Iris pigment epithelial cell (primary cell): ENCODE measurements at places on chromosomes 2 and 18.

- no peak for DNase-seq
These were observed 259.2 kb downstream of the CELF4 start for GRCh38 chr18:37306432-37306831.

DNA sequence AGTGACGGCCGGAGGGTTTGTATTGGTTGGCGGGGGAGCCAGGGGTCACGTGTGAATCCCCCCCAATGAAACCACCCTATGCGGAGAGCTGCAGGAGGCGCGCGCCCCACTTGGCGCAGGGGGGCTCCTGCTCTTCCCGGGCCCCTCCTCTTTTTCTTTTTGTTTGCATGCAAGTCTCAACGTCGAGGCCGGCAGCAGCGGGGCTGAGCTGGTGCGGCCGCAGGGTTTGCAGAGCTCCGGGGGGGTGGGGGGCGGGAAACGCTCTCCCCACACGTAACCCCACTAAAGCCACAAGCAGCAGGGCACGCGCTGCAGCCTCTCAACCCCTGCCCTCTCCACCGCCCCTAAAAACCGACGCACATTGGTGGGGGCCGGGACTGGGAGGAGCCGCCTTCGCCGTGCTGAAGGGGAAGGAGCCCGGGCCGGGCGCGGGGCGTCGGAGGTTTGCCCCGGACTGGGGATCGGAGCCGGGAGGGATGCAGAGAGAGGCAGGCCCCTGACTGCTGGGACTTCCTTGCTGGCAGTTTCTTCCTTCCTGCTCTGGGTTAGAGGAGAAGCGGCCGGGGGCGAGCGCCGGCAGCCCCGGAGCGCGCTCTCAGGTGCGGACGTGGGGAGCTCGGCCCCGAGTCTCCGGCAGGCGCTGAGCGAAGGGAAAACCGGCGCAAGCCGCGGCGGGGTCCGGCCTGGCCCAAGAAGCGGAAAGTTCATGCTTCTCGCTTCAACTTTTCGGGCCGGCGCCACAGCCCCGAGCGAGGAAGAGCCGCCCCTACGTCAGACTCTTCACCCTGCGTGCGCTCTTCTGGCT, 864 bp downstream of the LBH start:
- DNase-seq, result peak; percentile 31

GRCh38 chr2:201795607-201796477, 10.5 kb upstream of the CDK15 start:
- peak; percentile 63 for DNase-seq

DNA sequence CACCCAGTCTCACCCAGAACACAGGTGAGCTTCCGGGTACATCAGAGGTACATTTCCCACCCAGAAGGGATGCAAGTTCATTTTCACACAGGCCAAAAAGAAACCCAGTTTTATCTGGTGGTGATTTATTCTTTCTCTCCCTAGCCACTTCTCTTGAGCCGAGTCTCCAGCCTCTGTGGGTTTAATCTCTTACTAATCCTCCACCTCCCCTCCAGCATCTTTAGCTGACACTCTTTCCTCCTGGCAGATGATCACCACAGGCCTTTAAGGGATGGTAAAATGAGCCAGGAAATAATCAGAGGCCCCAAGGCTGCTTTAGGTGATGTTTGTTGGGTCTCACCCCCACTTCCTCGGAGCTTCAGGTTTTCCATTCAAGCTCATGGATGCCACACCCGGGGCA, 145.7 kb upstream of the DLX2 start:
- no peak for DNase-seq

GRCh38 chr2:152441961-152442360, 107.0 kb downstream of the FMNL2 start:
- no peak for DNase-seq

- DNase-seq, result no peak
These were observed 45.1 kb downstream of the DHX57 start for GRCh38 chr2:38830526-38831159.

- DNase-seq, result no peak
These were observed 232.3 kb upstream of the KCNJ3 start for GRCh38 chr2:154466226-154466625.

DNA sequence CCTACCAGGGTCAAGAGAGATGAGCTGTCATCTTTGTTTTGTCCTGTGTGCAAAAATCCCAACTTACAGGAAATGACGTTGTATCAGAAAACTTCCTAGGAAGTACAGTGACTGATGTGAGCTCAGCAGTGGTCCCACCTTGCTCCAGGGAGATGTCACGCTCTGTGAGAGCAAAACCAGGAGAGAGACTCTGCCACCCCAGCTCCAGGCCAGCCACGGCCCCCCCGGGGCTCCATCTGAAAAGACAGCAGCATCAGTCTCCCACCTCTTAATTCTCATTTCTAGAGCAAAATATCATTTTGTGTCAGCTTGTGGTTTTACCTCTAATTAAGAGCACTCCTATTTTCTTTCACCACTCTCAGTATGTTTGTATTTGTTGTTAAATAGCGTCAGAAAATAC, 57.5 kb downstream of the MYL12B start:
- DNase-seq, result peak; percentile 55

DNA sequence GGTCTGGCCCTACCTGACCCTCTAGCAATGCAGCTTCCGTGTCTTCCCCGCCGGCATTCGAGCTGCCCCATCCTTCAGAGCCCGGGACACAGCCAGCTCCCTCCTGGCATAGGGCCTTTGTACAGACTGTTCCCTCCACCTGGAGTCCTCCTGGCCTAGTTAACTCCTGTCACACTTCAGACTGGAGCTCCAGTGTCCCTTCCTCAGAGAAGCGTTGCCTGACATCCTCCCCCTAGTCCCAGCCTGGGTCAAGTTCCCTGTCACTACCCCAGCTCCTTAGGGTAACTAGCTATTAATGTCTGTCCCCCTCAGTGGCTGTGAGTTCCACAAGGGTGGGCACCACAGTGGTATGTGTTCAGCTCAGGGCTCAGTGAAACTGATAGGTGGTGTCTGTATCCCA, 45.5 kb upstream of the LOXHD1 start:
- DNase-seq, result no peak

DNA sequence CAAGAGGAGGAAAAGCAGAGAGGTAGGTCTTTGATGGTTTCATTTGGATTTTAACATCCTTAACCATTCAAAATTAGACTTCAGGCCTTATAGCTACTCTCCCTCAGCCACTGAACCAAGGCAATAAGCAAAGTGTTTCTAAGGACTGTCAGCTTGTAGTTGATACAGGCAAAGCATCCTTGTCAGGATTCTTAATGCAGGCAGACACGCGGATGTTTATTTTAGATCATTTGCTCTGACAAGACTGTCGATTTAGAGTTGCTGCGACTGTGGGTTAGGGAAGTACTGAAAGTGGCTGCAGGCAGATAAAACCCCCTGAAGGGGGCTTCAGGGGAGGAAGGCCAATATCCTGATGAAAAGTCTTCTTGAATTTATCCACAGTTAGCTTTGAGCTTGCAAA, 46.6 kb downstream of the CDH20 start:
- no peak for DNase-seq
